ENCODE measurements at places on chromosomes 7 and 10.
A peak's percentile ranks its signal among the peaks of the same experiment; 100 is the strongest.

GRCh38 chr7:25839084-25839769 is 312.8 kb upstream of the NFE2L3 start:
- H3K27me3 ChIP-seq: no peaks in the 10 kb centered on the region
- no peak for DNase-seq
- no peak overlapping the region for H3K27ac ChIP-seq
- H3K36me3 ChIP-seq: no peaks in the 10 kb centered on the region
- no peaks in the 10 kb centered on the region for H3K4me1 ChIP-seq
- H3K4me3 ChIP-seq: no peak overlapping the region

GRCh38 chr10:1643161-1643907 is 94.0 kb downstream of the ADARB2 start:
- no peak for DNase-seq
- H3K36me3 ChIP-seq: no peaks in the 10 kb centered on the region
- no peak overlapping the region for H3K27ac ChIP-seq
- H3K4me3 ChIP-seq: no peak overlapping the region
- no peaks in the 10 kb centered on the region for H3K27me3 ChIP-seq

DNA sequence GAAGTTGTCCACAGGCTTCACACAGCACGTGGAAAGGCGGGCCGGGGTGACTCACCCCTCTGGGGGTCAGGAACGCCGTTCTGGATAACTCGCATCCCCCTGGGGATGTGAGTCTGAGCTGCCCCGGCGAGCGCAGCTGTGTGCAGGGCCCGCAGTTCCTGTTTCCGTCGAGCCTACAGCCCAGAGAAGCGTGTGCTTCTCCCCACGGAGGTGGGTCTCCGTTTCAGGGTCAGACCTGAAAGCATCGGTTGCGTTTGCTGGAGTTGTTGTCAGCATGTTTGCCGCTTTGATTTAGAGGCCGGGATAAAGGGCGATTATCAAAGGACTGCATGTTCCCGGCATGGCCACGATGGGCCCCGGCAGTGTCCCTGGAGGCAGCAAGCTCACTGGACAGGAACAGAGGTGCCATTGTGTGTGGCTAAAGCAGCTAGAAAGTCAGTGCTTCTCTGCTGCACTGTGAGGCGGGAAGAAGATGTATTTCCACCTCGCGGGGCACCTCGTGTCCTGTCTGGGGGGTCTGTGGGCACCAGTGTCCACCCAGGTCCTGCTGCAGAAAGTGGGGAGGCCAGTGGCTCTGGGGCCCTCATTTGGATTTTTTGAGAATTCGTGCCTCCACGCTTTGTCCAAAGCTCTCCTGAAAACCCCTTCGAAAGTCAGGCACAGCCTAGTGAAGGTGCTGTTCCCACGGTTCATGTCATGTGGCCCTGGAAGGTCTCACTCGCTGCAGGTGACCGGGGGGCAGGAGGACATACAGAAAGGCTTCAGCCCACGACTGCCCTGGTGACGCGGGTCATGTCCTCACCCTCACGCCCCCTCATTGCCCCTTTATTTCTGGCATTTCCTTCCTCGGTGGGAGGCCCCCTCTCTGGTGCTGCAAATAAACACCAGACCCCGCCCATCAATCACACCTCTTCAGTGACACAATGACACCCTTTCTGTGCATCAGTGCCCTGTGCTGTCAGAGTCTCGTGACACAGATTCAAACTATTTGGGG is 27.4 kb upstream of the GDI2 start:
- no peaks in the 10 kb centered on the region for H3K36me3 ChIP-seq
- no peaks in the 10 kb centered on the region for H3K27me3 ChIP-seq
- peak; percentile 14 for DNase-seq
- H3K4me1 ChIP-seq: no peaks in the 10 kb centered on the region
- H3K4me3 ChIP-seq: no peak overlapping the region

DNA sequence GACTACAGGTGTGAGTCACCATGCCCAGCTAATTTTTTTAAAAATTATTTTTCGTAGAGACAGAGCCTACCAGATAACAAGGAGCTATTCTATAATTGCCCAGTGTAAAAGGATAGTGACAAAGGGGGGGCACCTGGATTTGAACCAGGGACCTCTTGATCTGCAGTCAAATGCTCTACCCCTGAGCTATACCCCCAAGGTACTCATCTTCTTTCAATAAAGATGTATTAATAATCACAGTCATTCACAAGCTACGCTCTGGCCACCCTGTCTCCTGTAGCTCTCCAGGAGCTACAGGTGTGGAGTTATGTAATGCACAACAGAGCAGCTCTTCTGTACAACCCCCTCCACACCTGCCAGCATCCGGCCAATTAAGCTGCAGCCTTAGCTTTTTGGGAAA is 83.5 kb downstream of the ZNF777 start:
- H3K27me3 ChIP-seq: no peaks in the 10 kb centered on the region
- no peak overlapping the region for H3K27ac ChIP-seq
- DNase-seq: no peak
- no peak overlapping the region for H3K4me3 ChIP-seq

- peak; percentile 1 for DNase-seq
- no peak overlapping the region for H3K4me3 ChIP-seq
- H3K27me3 ChIP-seq: no peaks in the 10 kb centered on the region
- H3K27ac ChIP-seq: no peak overlapping the region
- H3K36me3 ChIP-seq: no peaks in the 10 kb centered on the region
Observed at GRCh38 chr10:123804716-123805115, 86.9 kb downstream of the CPXM2 start.

DNA sequence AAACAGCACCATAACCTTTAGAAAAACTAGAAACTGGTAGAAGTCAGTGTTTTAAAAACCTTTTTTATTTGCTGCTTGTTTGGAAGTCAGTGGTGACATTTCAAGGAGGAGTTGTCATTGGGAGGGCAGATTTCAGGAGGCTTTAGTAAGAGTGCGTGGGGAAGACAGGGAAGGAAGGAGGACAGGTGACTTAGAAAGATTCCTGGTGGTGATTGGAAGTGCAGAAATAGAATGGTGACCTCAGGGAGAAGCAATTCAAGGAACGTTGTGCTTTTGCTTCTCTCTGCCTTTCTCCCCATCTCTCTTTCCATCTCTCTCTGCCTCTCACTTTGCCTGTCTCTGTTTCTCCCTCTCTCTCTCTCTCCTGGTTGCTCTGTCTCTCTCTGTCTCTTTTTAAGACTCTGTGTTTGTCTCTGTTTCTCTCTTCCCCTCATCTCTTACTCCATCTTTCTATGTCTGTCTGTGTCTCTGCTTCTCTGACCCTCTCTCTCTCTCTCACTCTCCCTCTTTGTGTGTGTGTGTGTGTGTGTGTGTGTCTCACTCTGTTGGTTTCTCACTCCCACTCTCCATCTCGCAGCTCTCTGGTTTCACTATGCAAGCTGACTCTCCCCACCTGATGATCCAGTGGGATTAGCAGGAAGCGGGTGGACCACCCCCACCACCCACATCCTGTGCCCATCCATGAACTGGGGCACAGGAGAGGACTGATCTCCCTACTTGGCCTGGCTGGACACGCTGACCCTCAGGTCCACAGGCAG is 10.9 kb upstream of the PFKP start:
- no peaks in the 10 kb centered on the region for H3K36me3 ChIP-seq
- DNase-seq: peak; percentile 37
- no peaks in the 10 kb centered on the region for H3K27me3 ChIP-seq
- H3K4me3 ChIP-seq: no peak overlapping the region
- no peak overlapping the region for H3K27ac ChIP-seq

- peaks cover 14% of the 10 kb centered on the region for H3K36me3 ChIP-seq
- no peaks in the 10 kb centered on the region for H3K27me3 ChIP-seq
- peaks cover 36% of the 10 kb centered on the region for H3K4me1 ChIP-seq
- peak; percentile 62 for DNase-seq
- H3K4me3 ChIP-seq: peak overlapping the region; percentile 78
Observed at GRCh38 chr10:68333058-68333395, 299 bp upstream of the PBLD start.

- no peaks in the 10 kb centered on the region for H3K36me3 ChIP-seq
- no peaks in the 10 kb centered on the region for H3K27me3 ChIP-seq
- no peak for DNase-seq
- no peak overlapping the region for H3K27ac ChIP-seq
- H3K4me3 ChIP-seq: no peak overlapping the region
- H3K4me1 ChIP-seq: peaks cover 18% of the 10 kb centered on the region
Observed at GRCh38 chr7:55502124-55502857, 70.0 kb downstream of the VOPP1 start.

GRCh38 chr10:24303522-24304310 is 94.8 kb downstream of the KIAA1217 start:
- DNase-seq: peak; percentile 43
- no peaks in the 10 kb centered on the region for H3K27me3 ChIP-seq
- no peaks in the 10 kb centered on the region for H3K36me3 ChIP-seq
- H3K4me3 ChIP-seq: no peak overlapping the region
- H3K27ac ChIP-seq: no peak overlapping the region
